Testis (tissue), 5 donors: ENCODE measurements at places on chromosomes 7 and 10. TPM values are rescaled to one million over a fixed set of nuclear protein-coding genes. Genes with fewer than 3 reads are reported as not detected.

GRCh38 chr10:6273351-6273750, 70.6 kb downstream of the PFKFB3 start:
- DNase-seq: no peak

The FFAR4 gene
- total RNA-seq: 0.55 TPM

- DNase-seq: no peak
These were observed 185.2 kb downstream of the AVL9 start for GRCh38 chr7:32680259-32681173.

The HTR7 gene
- total RNA-seq: 8.3 TPM

The SEMA3A gene
- 1.4 TPM for total RNA-seq

- no peak for DNase-seq
These were observed 120.2 kb downstream of the CDH23 start for GRCh38 chr10:71516890-71517289.

The TYW1 gene
- total RNA-seq: 21.7 TPM

The CALML5 gene
- 0.50 TPM for total RNA-seq

The GSTO2 gene
- 51.7 TPM for total RNA-seq

DNA sequence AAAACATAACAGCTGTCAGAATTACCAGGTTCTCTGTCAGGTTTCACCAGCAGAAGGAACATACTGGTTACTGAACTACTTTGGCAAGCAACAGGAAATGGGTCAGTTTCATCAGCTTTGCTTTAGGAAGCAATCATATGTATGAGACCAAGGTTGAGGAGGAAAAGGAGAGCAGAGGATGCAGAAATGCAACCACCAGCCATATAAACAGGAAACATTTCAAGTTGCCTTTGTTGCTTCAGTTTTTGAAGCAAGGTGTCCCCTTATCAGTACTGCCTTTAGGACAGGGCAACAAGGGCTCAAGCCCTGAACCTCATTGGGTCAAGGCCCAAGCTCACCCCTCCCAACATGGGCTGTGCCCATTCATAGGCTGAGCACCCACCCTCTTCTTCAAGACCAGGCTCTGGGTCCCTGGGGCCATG, 10.2 kb downstream of the HIPK2 start:
- no peak for DNase-seq

The TFPI2 gene
- total RNA-seq: 1.3 TPM

The FRMPD2 gene
- 6.4 TPM for total RNA-seq

GRCh38 chr7:43586251-43586900, 3.5 kb downstream of the STK17A start:
- no peak for DNase-seq

- DNase-seq: peak; percentile 9
These were observed 110.7 kb downstream of the VIPR2 start for GRCh38 chr7:159033956-159034355.

- no peak for DNase-seq
These were observed 8.3 kb upstream of the NPC1L1 start for GRCh38 chr7:44549457-44549856.
